ENCODE measurements at places on chromosomes 5 and 9. TPM values are rescaled to one million over a fixed set of nuclear protein-coding genes. Genes with fewer than 3 reads are reported as not detected.

GRCh38 chr9:34630402-34631154 is 1.7 kb upstream of the ARID3C start:
- DNase-seq = no peak

GRCh38 chr5:120304663-120305062 is 159.4 kb upstream of the PRR16 start:
- no peak for DNase-seq

DNA sequence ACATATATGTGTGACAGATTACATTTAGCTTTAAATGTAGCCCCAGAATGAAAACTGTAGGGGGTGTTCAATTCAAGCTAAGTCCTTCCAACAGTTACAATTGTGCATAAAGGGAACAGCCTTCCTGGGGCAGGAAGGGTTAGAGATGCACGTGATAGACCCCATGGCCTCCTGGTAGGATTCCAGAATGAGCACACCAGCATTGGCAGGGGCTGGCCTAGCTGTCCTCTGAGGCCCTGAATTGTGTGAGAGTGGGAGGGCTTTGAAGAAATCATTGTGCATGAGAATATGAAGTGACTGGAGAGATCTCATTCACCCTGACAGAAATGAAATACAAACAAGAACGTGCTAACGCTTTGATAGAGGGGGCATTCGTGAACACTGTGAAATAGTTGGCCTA is 663.8 kb upstream of the KLF4 start:
- DNase-seq = no peak

GRCh38 chr5:616484-617039 is 4.4 kb downstream of the CEP72 start:
- no peak for DNase-seq

DNA sequence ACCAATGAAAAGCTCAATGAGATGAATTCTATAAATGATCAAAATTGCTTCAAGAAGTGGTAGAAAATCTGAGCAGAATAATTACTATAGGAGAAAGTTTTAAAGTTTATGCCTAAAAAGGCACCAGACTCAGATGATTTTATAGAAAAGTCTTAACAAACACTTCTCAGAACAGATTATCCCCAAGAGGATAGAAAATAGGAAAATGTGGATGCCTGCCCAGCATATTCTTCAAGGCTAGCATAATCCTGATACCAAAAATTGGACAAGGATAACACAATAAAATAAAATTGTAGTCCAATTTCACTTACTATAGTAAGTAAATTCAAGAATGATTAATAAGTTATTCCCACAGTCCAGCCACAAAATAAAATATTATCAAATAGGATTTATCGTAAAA is 397.0 kb downstream of the NR2F1-AS1 start:
- DNase-seq = no peak

- DNase-seq = no peak
Observed at GRCh38 chr5:83151821-83152220, 74.5 kb downstream of the XRCC4 start.

DNA sequence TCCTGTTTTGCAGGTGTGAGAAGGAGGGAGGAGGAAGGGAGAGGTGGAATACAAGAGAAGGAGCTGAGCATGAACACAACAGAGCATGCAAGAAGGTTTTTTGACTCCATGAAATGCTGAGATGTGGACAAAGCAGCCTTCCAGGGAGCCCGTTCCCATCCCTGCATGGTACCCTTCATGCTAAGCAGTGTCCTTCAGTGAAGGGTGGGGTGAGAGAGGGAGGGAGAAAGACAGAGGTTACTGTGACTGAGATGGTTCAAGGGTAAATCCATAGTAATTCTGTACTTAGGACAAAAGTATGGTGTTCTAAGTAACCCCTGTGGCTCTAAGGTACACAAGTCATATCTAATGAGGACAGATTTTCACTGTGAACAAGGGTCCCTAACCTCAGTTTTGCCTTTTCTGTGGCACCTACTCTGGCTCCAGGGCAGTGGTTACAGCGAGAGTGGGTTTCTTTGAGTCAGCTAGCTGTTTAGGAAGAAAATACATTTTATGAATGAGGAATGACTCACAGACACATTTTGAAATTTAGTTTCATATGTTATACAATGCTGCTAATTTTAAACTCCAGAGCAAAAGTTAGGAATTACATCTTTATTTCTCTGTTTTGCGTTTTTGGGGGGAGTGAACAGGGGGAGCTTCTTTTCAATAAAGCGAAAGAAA is 184.9 kb upstream of the SLC12A2 start:
- DNase-seq = no peak

DNA sequence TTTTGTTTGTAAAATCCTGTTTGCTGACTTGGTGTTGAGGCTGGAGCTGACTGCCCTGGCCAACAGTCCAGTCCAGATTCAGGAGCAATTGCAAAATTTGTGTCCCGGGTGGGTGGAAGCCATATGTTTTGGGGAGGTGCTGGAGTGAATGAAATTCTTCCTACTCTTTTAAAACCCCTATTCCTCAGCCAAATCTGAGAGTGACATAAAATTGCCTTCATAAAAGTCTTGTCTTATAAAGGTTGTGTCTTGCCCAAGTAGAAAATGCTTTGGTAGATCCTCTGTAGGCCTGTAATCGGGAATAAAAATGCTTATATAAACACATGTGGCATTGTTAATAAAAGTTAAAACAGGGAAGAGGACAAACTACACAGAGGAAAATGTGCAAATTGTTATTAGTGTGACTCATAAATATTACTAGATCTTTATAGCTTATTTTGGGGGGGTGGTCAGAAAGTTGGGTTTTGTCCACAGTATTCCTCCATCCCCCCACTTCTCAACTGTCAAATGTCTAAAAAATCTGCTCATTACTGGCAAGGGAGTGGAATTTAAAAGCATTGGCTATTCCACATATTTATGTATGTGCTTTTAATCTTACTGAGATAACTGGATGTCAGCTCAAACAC is 45.6 kb downstream of the NNT start:
- DNase-seq = no peak

DNA sequence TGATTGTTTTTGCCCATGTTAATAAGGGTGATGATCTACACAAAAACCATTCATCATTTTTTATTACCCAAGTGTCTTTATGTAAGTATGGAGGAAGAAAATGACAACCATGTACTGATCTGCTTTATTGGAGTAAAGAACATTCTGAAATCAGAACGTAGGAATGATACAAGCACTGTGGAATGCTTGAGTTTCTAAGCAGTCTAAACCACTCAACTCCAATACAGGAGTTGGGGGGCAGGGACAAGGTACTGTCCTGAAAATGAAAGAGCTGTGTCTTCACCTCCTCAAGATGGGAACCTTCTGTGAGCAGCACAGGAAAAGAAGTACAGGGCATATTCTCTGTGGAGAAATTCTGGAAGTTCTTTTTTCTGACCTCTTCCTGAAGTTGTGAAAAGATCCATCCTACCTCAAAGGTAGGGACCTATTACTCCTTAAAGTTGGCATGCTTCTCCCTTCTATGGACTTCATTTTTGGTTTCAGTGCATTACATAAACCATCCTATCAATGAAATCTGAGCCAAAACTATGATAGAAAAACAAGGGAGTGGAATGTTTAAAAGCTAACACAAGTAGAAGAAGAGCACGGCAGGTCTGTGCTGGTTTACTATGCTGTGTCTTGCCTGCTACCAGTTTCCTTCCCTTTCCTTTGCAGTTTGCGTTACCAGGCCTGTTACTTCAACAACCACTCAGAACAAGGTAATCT is 202.6 kb downstream of the SEMA5A start:
- no peak for DNase-seq

GRCh38 chr9:131668439-131669268 is 71.2 kb downstream of the RAPGEF1 start:
- peak; percentile 67 for DNase-seq

DNA sequence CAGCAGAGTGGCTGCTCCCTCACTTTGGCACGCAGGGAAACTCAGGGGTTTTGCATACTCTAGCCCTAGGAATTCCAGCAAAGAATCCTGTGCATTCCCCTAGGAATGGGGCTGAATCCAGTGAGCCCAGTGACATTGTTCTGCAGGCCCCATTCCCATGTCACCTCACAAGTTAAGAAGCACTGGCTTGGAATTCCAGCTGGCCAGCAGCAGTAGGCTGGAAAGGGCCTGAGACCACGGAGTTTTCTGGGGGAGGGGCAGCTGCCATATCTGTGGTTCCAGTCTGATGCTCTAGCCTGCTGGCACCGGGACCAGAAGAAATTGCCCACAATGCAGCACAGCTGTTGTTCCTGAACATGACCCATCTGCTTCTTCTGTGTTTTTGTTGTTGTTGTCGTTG is 217.6 kb upstream of the DMRTA1 start:
- no peak for DNase-seq

DNA sequence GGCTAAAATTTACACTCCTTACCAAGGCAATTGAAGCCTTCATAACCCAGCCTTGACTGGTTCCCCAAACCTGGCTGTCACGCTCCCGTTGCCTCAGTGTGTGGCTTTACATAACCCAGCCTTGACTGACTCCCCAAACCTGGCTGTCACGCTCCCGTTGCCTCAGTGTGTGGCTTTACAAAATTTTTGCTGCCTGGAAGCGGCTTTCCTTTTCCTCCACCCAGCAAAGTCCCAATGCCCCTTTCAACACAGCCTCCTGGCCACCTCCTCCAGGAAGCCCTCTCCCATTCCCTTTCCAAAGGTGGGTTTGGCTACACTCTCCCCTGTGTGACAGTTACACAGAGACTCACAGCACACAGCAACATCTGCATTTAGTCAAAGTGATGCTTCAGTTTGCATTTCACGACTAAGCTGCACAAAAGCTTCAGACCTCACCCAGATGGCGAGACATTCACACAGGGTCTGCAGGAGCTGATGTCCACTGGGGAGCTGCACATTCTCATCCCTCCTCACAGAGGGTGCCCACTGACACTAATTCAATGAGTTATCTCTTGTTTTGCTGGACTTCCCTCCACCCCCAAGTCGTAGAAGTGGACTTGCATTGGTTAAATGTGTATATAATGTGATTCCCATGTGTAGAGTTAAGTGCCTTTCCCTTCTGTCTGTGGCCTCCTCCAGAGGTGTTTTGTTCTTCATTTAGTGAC is 156.6 kb upstream of the PHYKPL start:
- DNase-seq = peak; percentile 51

DNA sequence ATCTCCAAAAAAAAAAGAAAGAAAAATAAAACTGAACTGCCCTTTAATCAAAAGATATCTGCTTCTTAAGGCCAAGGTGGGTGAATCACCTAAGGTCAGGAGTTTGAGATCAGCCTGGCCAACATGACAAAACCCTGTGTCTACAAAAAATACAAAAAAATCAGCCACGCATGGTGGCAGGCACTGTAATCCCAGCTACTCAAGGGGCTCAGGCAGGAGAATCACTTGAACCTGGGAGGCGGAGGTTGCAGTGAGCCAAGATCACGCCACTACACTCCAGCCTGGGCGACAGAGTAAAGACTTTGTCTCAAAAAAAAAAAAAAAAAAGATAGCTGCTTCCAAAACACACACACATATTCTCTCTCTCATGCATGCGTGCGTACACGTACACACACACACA is 17.8 kb downstream of the SCAI start:
- peak; percentile 68 for DNase-seq

DNA sequence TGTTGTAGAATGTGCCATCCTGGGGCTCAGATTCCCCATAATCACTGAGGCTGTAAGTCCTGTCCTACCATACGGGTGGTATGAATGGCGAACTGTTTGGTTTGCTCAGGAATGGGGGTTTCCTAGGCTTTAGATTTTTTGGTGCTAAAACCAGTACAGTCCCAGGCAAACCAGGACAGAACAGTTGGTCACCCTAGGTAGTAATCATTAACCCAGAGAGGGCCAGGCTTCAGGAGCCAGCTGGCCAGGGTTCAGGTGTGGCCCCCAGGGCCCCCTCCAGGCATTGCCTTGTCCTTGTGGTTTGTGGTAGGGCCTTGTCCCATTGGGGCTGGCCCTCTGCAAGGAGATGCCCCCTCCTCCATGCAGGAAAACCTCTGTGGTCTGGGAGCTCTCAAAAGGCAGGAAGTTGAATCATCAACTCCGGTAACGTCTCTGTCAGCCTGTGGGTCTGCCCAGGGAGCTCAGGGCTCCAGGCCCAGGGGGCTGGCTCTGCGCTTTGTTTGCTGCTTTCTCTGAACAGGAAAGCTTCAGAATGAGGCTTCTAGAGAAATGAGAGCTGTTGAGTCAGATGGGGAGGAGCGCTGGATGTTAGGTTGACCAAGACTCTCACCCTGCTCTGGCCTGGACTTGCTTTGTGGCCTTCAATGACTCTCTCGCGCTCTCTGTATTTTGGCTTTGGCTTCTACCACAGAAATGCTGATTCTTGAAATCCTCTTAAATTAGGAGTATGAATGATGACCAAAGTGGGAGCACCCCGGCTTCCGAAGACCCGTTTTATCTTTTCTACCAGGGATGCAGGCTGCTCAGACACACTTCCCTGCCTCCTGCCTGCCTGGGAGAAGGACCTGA is 22.2 kb upstream of the JADE2 start:
- DNase-seq = peak; percentile 34

GRCh38 chr9:136342181-136343120 is 15.1 kb downstream of the GPSM1 start:
- DNase-seq = peak; percentile 60

DNA sequence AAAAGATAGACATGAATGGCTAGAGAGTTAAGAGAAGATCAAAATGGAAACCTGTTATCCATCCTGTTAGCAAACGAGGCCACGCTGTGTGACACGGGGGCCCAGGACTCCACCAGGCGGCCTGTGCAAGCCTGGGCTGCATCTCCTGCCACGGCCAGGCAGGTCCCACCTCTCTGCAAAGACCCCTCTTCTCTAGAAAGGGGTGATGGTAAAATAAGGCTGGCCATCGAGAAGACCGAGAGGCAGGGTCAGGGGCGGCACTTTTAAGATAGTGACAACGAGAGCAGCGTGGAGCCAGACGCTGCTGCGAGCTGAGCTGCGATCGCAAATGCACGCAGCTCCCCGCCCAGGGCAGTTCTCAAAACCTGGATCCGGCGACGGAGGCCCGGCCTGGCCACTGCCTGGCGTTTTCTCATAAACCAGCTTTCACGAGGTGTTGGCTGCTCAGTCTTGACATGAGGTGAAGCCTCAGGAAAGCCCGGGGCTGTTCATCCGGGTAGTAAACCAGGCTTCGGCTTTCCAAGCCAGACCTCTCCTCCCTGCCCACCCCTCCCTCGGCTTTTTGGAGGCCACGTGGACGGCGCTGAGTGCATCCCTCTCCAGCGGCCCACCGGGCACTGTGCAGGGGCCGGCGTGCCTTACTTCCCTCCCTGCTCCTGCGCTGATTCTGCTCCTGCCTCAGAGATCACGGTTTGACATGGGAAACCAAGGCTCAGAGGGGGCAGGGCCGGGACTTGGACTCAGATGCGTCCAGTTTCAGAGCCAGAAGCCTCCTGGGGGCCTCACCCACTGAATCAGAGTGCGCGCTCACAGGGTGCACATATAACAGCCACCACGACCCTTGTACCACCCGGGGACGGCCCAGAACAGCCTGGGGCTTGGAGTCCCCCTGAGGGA is 151.6 kb upstream of the PHYKPL start:
- DNase-seq = peak; percentile 38

DNA sequence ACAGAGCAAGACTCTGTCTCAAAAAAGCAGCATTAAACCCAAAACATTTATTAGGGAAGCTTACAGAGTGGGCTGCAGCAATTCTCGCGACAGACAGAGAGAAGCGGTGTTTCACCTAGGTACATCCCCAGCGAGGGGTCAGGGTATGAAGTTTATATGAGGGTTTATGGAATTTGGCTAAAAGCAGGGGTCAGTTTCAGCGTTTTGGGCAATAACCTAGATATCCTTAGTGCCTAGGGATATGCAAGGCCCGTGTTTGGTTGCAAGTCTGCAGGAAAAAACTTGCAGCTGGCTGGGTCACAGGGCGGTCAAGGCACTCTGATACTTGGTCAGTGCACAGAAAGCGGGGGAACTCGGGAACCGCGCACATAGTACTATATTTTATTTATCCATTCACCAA is 649 bp upstream of the GLE1 start:
- peak; percentile 31 for DNase-seq

ABITRAM gene
- 18.5 TPM for total RNA-seq

HSPA5 gene
- 202 TPM for total RNA-seq

TGFBR1 gene
- 18.6 TPM for total RNA-seq

RASGEF1C gene
- 0.58 TPM for total RNA-seq

EPB41L4A gene
- 44.2 TPM for total RNA-seq

Measured in thyroid gland (tissue), 4 donors.